ENCODE measurements at places on chromosomes 7 and 10.

- no peak for DNase-seq
Observed at GRCh38 chr10:31730776-31731175, 197.9 kb downstream of the ARHGAP12 start.

- DNase-seq, result no peak
Observed at GRCh38 chr10:77287647-77288120, 349.9 kb downstream of the KCNMA1 start.

DNA sequence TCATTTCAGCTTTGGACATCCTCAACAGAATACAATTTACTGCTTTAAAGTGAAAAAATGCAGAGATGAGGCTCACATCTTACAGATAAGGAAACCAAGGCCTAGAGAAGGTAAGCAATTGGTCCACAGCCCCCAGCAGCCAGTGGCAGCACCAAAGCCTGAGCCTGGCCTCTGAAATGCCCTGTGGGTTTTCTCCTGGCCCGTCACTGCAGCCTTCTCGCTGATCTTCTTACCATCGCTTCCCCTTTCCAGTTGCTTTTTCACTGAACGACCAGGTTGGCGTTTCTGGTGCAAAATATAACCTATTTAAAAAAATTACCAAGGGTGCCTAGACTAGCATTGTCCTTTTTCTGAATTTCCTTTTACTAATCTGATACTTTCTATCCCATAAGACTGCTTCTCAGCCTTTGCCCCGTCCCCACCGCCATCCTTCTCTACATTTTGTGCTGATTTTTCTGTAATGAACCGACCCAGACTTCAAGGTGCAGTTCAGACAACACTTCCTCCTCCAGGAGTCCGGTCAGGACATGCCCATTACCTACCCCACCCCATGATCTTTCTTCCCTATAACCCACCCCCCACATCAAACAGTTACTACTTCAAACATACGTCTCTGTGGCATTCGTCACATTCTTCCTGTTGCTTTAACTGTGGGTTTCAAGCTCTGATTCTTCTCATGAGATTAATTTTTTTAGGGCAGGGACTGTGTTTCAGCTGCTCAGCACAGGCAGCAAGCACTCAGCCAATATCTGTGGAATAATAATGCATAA, 289.4 kb downstream of the DNAJB6 start:
- no peak for DNase-seq

DNA sequence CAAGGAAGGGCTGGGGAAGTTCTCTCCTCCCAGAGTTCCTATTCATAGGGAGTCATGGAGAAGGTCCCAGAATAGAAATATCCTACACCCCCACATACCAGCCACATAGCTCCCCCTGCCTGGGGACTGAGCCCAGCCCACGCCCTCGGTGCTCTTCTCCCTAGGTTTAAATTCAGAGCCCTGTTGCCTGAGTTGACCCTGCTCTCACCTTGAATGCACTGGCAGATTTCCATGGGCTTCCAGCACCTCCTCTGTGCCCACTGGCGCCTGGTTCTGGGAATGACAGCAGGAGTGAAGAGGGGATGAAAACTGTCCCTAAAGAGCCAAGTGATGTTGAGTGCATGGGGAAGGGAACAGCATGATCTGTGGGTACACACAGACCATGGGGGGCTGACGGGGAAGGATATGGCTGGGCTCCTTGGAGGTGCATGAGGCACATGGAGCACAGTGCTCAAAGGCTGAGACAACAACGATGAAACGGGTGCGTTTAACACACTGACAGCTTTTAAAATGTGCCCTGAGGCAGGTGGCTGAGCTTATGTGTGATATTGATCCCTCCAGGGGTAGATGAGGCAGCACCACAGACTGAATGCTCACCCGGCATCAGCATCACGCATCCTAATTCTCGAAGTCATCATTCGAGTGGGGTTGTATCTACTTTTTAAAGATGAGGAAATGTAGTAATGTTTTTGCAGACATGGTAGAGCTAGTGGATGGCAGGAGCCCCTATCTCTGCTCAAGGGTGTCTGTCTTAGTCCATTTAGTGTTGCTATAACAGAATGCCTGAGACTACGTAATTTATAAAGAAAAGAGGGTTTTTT, 53.7 kb upstream of the IGFBP3 start:
- DNase-seq, result no peak

DNA sequence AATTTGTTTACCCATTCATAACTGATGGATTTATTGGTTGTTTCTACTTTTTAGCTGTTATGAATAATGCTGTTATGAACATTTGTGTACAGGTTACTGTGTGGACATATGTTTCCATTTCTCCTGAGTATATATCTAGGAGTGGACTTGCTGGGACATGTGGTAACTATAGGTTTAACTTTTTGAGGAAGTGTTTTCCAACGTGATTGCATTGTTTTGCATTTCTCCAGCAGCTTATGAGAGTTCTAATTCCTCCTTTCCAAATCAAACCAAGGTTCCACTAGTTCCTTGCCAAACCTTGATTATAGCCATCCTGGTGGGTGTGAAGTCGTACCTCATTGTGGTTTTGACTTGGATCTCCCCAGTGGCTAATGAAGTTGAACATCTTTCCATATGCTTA, 2.6 kb upstream of the PRF1 start:
- no peak for DNase-seq

- no peak for DNase-seq
Observed at GRCh38 chr7:80403686-80404241, 108.1 kb downstream of the GNAT3 start.

DNA sequence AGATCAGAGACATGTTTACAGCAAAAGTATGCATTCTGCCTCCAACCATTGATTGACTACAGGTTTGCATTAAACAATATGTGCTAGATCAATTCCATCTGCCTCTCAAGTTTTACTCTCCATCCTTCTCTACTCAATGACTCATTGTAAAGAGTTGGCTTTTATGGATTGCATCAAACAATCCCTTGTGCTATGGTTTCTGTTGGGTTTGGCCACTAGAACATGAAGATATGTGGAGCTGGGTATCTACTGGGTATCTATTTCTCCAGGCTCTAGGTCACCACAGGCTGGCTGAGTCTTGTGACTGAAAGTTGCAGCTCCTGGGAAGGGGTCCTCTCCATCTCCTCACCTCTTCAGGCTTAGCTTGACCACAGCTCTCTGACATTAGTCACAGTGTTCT, 204.7 kb downstream of the DGKI start:
- DNase-seq, result no peak

DNA sequence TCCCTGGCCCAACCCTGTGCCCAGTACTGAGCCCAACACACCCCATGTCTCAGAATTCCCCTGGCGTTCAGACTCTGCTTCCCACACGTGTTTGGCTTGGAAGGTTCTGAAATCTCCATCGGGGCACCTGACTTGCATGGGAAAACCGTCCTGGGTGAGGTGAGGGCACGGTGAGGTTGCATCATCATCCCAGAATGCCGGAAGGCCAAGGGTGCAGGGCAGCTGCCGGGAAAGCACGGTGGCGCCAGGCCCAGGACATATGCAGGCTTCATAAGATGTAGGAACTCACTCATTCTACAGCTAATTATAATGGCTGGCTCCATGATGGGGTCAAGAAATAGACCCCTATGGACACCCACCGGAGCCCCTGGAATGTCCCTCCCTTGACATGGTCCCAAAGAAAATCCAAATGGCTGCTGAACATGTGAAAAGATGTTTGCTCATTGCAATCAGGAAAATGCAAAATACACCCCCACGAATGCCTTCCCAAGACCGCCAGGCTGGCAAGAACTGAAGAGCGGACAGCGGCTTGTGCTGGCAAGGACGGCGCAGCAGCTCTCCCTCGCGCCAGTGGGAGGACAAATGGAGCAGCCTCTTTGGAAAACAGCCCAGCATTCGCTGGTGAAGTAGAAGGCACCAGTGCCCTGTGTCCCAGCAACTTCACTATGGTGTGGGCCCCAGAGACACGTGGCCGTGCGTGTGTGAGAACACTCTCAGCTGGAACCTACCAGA, 2.3 kb downstream of the KNDC1 start:
- DNase-seq, result peak; percentile 89

DNA sequence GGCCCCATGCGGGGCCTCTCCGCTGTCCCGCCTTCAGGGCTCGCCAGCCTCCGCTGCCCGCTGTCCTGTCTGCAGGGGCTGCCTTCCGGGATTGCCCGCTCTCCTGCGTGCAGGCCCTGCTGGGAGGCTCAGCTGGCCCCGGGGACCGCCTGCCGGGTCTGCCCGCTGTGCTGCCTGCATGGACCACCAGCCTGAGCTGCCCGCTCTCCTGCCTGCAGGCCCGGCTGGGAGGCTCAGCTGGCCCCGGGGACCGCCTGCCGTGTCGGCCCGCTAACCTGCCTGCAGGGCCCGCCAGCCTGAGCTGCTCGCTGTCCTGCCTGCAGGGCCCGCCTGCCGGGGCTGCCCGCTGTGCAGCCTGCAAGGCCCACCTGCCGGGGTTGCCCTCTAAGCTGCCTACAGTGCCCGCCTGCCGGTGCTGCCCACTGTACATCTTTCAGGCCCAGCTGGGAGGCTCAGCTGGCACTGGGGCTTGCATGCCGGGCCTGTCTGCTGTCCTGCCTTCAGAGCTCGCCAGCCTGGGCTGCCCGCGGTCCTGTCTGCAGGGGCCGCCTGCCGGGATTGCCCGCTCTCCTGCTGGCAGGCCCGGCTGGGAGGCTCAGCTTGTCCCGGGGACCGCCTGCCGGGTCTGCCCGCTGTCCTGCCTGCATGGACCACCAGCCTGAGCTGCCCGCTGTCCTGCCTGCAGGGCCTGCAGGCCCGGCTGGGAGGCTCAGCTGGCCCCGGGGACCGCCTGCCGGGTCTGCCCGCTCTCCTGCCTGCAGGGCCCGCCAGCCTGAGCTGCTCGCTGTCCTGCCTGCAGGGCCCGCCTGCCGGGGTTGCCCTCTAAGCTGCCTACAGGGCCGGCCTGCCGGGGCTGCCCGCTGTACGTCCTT, 165.1 kb downstream of the GLRX3 start:
- DNase-seq, result no peak

- DNase-seq, result no peak
Observed at GRCh38 chr7:77702513-77702912, 6.3 kb downstream of the RSBN1L start.

DNA sequence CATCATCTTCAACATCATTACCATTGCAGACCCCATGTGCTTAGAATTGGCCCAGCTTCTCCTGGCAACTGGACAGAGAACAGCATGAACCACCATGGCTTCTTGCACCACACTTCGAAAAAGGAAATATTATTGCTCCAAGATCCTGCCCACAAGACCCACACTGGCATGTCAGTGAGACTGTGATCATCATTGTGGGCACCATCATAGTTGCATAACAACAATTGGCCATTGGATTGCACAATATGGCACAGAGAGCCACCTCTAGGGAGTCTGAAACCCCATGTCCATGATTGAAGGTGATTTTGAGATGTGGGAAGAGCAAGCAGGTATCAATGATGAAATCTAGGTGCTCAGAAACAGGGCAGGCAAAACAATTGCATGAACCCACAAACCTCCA, 918.9 kb downstream of the GRID1 start:
- no peak for DNase-seq

GRCh38 chr10:3792710-3793219, 7.8 kb upstream of the KLF6 start:
- no peak for DNase-seq

GRCh38 chr10:43802988-43803696, 154.5 kb upstream of the ZNF32 start:
- DNase-seq, result no peak

DNA sequence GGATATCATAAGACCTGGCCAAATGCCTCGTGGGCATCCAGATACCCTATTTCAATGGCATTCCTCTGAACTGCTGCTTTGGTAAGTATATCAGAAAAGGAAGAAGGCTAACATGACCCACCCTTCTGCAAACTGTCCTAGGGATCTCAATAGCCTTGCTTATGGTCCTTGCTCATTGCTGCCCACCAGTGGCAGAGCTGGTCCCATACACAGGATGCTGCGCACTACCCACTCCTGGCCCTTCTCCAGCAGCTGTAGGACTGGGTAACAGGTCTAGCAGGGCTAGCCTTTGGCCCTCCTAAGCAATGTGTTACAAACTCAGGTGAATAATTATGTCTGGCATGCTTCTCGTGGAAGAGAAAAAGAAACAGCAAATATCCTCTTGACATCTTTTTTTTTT, 72.5 kb downstream of the C10orf90 start:
- peak; percentile 2 for DNase-seq

DNA sequence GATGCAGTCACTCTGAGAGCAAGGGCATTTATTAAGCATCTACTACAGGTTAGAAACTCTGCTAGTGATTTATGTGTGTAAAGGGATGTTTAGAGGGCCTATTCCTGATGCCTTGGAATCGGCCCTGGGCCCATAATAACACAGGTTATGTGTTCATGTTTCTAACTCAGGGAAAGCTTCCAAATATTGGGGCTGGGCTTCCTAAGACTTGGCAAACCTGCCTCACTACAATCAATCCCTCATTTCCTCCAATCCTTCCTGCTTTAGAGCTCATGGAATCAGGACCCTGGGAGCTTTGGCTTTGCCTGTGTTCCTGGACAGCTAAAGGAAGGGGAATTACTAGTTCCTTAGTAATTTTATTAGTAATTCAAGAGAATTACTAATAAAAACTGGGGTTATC, 148.8 kb downstream of the HIBADH start:
- DNase-seq, result no peak

DNA sequence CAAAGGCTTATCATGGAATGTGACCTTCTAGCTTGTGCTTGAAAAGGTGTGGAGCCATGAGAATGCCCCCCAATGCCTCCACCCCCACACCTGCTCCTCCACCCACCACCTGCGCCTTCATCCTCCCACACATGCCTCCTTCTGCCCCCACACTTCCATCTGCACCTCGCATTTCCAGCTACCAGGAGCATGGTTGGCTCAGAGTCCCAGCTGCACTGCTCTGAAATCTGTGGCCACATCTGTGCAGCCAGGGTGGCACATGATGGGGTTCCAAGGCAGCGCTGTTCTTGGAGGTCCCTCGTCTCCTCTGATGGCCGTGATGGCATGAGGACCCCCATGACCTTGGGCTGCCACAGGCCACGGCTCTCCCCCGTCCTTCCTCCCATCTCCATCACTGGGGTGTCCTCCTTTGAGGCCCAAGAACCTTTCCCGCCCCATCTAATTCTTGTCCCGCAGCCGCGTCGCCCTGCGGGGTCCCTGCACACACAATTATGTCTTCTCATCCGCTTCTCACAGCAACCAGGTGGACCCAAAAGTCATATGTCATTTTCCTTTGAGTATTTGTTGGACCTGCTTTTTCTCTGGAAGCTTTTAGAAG, 40.6 kb upstream of the CNPY1 start:
- DNase-seq, result no peak

DNA sequence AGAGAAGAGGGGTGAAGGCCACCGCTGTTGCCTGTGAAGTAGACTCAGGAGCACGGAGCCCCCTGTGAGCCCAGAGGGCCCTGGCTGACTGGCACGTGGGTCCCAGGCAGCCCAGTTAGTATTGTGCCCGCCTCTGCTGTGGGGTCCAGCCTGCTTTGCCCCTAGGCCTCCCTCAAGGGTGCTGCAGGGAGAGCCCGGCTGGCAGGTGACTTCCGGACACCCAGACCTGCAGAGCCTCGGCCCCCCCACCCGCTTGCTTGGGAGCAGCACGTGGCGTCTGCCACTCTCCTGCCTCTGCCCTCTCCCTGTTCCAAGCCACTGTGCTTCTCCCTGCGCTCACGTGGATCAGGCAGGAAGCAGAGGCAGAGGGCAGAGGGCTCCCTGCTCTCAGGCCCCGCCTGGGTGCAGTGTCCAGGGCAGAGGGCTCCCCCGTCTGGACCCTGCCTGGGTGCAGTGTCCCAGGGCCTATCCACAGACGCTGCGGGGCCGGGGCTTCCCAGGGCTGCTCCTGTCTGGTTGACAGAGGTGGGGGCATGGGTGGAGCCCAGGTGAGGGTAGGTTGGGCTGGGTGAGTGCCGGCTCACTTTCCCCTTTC, 88.4 kb downstream of the DNAJB6 start:
- no peak for DNase-seq
